ENCODE measurements at places on chromosomes 7 and 10.

GRCh38 chr10:113585949-113586348 is 33.1 kb downstream of the HABP2 start:
- DNase-seq: peak; percentile 34

DNA sequence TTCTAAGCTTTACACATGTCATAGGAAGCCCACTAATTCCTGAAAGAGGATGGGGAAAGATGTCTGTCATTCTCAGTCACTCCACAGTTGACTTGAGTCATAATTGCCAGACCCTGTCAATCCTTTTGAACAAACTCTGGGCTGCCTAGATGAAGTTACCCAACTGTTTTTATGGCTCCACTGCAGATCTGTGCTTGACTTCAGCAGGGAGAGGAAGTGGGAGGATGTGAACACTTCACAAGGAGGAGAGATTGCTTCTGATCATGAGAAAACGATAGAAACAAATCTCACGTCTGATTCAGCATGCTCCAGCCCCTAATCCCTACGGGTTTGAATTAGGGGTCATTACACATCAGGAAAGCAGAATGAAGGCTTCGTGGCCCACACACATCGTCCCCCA is 596.6 kb upstream of the CELF2 start:
- no peak for DNase-seq

- no peak for DNase-seq
Observed at GRCh38 chr7:29044554-29044953, 86.4 kb upstream of the TRIL start.

DNA sequence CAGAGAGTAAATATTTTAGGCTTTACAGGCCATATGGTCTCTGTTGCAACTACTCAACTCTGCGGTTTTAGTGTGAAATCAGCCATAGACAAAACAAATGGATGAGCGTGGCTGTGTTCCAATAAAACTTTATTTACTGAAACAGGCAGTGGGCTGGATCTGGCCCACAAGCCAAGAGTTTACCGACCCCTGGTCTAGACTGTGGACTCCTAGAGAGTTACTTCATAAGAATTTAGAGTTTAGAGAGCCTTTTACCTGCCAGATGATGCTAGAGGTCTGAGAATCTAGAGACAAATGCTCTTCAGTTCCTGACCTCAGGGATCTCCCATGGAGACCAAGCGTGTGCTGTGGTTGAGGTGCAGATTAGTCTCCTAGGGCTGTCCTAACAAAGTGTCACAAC is 174.8 kb downstream of the PTEN start:
- DNase-seq: no peak

- peak; percentile 23 for DNase-seq
Observed at GRCh38 chr7:134546955-134547354, 2.0 kb upstream of the AKR1B15 start.

Measured in mammary epithelial cell (primary cell).